ENCODE measurements at places on chromosomes 6 and 20.
A peak's percentile ranks its signal among the peaks of the same experiment; 100 is the strongest.

- no peak for DNase-seq
Observed at GRCh38 chr6:10338151-10338550, 76.7 kb downstream of the TFAP2A start.

DNA sequence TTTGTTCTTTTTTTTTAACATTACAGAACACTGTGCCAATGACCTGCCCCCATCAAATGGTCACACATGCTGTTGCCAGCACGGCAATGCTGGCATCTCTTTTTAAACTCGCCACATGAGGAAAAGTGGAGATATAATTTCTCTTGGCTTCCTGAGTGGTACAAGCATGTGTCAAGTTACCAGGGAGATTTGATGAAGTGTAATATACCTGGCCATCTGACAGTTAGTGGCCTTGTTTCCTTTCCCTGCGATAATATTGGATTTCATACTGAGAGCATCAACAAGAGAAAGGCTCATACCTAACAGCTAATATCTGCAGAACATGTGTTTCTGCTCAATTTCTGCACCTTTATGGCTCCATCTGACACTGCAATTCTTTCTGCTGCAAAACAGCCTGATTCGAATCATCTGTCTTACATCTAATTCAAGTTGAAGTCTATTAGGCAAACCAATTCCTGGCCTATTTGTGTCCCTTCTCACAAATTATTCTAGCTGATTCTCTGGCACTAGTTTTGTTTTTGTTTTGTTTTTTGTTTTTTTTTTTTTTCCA, 519.5 kb downstream of the PREX1 start:
- no peak for DNase-seq

GRCh38 chr6:34144581-34145160, 1.2 kb downstream of the GRM4 start:
- DNase-seq: no peak

- DNase-seq: no peak
Observed at GRCh38 chr6:117137711-117138110, 127.6 kb upstream of the VGLL2 start.

GRCh38 chr20:56630506-56631317, 1.6 kb downstream of the TFAP2C start:
- DNase-seq: no peak

- DNase-seq: no peak
Observed at GRCh38 chr6:110509617-110510241, 33.3 kb upstream of the SLC22A16 start.

GRCh38 chr20:34824806-34825529, 483 bp downstream of the NCOA6 start:
- peak; percentile 54 for DNase-seq

DNA sequence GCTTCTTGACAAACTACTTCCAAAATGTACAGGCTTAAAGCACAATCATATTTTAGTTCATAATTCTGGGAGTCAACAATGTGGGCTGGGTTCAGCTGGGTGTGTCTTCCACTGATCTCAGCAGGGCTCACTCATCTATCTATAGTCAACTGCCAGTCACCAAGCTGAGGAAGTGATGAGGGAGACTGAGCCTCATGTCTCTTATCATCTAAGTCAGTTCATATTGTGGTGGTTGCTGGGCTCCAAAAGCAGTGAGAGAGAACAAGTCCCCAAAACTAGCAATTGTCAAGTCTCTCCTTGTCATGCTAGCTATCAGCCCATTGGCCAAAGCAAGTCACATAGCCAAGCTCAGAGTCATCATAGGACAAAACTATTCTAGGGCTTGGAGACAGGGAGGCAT, 465.9 kb upstream of the ARID1B start:
- no peak for DNase-seq

- DNase-seq: peak; percentile 90
Observed at GRCh38 chr6:15244620-15245360, 1.1 kb upstream of the JARID2 start.

- no peak for DNase-seq
Observed at GRCh38 chr20:49291200-49291599, 13.3 kb upstream of the ZNFX1 start.

- peak; percentile 85 for DNase-seq
Observed at GRCh38 chr20:48635791-48636267, 192.0 kb downstream of the PREX1 start.

DNA sequence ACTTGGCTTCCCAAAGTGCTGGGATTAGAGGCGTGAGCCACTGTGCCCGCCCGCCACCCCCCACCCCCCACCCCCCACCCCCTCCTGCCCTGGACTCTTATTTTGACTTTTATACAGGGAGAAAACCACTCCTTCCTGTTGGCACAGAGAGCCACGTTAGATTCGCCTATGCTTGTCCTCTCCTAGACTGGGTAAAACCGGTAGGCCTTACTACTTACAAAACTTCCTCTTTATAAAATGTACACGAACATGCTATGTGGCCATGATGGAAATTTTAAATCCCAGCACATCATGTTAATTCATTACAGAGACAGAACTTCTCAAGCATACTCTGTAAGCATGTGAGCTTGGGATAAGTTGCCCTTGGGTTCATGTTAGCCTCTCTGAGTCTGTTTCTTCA, 124.2 kb downstream of the SLC24A3 start:
- no peak for DNase-seq

- no peak for DNase-seq
Observed at GRCh38 chr6:139522511-139523220, 148.2 kb upstream of the CITED2 start.

- DNase-seq: no peak
Observed at GRCh38 chr20:7722564-7722963, 217.7 kb downstream of the HAO1 start.

Data from anterior cingulate cortex (tissue), 58 donors.